ENCODE measurements at places on chromosomes 1 and 21.

GRCh38 chr1:236998546-236998945 is 5.7 kb downstream of the MT1HL1 start:
- no peak for DNase-seq

DNA sequence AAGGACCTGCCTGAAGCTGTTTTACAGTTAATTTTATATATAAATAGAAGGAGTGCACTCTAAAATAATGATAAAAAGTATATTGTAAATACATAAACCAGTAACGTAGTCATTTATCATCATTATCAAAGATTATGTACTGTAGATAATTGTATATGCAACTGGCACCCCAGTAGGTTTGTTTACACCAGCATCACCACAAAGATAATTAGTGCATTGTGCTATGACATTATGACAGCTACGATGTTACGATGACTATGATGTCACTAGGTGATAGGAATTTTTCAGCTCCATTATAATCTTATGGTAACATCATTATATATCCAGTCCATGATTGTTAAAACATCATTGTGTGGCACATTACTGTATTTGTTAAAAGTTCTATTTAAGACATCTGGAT is 185.2 kb downstream of the LBR start:
- no peak for DNase-seq

DNA sequence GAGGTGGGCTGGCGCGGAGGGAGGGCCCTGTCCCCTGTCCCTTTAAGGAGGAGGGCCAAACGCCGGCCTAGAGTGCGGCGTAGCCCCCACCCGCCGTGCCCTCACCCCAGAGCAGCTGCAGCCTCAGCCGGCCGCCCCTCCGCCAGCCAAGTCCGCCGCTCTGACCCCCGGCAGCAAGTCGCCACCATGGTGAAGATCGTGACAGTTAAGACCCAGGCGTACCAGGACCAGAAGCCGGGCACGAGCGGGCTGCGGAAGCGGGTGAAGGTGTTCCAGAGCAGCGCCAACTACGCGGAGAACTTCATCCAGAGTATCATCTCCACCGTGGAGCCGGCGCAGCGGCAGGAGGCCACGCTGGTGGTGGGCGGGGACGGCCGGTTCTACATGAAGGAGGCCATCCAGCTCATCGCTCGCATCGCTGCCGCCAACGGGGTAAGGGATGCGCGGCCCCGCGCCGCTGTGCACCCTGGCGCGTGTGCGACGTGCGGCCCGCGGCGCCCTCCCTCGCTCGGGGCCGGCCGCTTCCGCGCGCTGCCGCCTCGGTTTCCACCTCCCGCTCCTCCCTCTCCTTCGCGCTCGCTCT is at the start of gene PGM1:
TSS of gene PGM1 (plus strand) at position 109 of the 583 bp plus-strand sequence. CDS start at position 187, 78 bp downstream.
- DNase-seq = peak; percentile 89

DNA sequence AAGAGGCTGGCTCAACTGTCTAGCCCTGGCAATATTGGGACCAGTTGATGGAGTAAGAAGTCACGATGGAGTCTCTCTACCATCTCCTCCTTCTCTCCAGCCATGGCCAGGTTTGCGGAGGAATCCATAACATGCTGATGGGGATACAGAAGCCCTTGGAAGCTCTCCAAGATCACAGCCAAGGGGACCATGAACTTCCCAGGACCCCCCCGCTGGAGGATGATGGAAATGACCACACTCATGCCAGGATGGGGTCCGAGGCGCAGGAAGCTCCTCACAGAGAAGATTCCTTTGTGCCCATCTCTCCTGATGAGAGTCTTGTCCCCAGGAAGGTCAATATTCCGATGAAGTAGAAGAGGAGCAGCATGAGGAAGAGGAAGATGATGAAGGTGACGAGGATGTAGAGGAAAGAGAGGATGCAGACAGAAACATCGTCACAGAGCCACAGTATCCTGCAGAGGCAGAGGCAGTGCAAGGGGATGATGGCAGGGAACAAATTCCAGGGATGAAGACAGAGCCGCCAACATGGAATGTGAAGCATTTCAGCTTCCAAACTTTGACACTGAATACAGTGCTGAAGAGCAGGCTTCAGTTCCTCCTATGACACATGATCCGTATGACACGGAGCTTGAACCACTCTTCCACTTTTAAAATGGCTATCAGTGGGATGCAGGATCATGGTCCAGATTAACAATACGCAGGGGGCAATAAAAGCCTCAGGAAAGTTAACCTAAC is 57.9 kb upstream of the EDN2 start:
- no peak for DNase-seq

- no peak for DNase-seq
These were observed 34.8 kb upstream of the ST6GALNAC5 start for GRCh38 chr1:76832521-76832920.

DNA sequence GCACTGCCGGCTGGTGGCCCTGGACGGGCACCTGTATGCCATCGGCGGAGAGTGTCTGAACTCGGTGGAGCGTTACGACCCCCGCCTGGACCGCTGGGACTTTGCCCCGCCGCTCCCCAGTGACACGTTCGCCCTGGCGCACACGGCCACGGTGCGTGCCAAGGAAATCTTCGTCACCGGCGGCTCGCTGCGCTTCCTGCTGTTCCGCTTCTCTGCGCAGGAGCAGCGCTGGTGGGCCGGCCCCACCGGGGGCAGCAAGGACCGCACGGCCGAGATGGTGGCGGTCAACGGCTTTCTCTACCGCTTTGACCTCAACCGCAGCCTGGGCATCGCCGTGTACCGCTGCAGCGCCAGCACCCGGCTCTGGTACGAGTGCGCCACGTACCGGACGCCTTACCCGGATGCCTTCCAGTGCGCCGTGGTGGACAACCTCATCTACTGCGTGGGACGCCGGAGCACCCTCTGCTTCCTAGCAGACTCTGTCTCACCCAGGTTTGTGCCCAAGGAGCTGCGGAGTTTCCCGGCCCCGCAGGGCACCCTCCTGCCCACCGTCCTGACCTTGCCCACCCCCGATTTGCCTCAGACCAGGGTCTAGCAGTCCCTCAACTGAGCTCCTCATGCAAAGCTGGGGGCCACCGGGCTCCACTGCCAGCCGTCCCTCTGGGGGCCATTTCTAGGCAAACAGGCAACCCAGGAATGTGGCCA is 2.1 kb downstream of the KLHDC7A start:
- no peak for DNase-seq

DNA sequence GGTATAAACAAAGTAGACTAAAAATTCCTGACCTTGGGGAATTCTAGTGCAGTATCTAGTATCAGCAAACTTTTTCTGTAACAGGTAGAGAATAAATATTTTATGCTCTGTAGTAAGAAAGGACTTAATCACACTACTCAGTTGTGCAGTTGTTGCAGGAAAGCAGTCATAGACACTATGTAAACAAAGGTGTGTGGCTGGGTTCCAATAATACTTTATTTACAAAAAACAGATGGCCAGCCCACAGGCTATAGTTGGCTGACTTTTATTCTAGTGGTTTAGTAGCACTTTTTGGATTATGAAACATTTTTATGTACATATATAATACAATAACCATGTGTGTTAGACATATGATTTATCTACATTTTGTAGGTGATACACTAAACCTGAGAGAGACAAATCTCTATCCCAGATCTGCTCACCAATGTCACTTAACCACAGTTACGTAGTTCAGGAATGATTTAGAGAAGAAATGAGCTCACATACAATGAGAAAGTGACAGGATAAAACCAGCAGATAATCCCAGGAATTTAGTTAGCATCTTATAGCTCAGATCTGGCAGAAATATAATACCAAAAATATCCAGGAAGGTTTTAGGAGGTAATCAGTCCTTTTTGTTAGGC is 56.1 kb downstream of the MIER1 start:
- peak; percentile 45 for DNase-seq

DNA sequence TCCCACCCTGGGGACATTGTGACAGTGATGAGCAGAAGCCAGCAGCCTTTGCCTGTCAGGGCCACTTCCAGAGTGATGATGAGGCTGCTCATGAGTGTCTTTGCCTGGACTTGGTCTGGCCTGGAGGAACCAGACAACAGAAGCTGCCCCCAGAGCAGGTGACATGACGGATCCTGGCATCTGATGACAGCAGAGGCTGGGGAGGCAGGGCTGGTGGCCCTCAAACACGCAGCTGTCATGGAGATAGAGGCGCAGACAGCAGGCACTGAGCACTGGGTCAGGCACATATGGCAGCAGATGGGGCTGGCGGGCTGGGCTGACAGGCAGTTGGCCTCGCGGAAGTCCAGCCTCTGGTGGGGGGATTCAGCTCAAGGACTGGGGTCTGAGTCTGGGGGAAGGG is 66.4 kb upstream of the STUM start:
- DNase-seq = no peak

DNA sequence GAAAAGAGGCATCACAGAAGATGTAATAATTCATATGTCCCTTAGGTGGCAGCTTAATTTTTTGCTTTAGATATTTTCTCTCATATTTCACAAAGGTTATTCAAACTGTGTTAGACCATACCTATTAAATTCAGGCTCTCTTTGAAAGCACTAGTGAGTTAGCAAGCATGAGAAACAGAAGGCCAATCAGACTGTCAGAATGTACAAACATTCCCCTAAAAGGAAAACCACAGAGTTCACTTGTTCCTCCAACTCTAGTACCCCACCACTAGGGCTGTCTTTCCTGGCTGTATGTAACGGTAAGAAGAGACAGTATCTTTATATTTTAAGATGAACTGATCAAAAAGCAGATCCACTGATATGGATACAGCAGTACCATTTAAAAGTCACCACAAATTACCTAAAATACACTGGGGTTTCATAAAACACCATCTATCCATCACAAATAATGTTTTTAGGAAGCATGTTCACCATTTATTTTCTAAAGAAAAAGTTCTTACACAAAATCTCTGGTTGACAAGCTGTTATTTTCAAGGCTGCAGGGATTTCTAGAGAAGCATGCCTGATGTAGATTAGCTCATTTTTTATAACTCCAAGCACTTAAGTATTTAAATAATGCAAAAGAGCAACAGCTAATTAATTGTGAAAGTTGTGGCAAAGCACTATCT is 1.8 kb downstream of the ARPC5 start:
- DNase-seq = peak; percentile 88
